ENCODE measurements at places on chromosomes 7 and 10.

DNA sequence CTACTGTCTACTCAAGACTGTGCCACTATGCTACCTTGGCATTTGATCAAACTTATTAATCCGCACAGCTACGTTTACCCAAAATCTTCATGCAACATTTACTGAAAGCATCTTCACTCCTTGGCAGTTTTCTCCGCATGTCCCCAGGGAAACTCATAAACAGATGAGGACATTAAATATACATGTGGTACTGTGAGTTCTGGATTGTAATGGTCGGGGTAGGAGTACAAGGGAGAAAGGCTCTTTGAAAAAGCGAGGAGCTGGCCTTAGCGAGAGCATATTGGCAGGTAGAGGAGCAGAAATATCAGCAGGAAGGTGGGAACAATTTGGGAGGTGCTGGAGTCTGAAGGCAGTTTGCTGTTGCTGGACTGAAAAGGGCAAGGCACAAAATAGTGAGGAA is 107.1 kb upstream of the NOBOX start:
- DNase-seq, result no peak

DNA sequence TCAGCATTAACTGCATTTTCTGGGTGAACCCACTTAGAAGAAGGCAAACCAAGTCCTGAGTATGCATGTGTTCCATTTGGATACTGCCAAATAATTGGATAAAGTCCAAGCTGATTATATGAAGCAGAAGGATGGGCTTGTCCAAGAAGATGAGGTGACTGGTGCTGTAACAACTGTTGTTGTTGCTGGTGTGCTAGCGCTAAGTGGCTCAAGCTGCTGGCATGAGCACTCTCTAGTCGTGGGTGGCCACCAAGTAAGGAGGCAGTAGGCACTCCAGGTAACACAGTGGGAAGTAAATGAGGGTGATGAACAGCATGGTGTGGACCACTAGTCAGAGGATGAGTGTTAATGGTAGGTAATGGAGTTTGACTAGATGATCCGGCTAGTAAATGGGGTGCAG is 80.4 kb downstream of the NRBF2 start:
- DNase-seq, result no peak

- DNase-seq, result no peak
These were observed 964 bp downstream of the FRMD4A start for GRCh38 chr10:14329746-14330173.

- DNase-seq, result no peak
These were observed 301.3 kb downstream of the PHTF2 start for GRCh38 chr7:78099715-78100394.

DNA sequence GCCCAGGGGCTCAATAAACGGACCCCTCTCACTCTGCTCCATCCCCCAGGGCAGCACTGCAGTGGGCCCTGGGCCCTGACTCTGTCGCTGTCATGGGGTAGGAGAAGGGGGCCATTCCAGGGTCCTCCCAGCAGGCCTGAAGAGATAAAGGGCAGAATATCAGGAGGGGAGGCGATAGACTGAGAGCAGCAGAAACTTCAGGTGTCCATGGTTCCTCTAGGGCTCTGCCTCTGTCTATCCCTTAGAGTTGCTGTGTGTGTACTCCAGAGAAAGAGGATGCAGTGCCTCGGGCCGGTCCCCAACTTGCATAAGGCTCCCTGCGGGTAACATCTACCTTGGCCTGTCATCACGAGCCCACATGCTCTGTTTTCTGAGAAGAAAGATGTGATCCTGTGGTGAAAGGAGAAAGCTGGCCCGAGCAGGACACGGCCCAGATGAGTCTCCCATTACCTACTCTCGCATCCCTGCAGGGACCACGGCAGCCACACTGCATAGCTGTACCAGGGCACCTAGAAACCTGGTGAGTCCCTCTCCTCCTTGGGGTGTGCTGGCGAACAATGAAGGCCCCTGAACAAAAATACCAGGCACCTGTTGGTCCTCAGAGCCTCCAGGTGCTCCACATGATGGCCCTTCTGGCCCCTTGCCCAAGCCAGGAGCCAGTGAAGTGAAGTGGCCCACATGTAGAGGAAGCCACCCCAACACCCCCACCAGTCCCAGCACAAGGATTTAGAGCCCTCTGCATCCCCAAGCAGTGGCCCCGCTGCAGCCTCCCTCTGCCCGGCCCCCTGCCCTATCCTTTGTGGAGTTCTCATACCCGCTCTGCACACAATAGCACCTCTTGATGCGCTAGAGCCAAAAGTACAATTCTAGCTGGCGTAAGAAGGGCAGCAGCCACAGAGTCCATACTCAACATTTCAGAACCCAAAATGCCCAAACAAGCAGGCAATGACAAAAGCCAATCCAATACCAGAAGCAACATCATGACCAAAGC is 106.8 kb downstream of the ARHGAP22 start:
- no peak for DNase-seq

DNA sequence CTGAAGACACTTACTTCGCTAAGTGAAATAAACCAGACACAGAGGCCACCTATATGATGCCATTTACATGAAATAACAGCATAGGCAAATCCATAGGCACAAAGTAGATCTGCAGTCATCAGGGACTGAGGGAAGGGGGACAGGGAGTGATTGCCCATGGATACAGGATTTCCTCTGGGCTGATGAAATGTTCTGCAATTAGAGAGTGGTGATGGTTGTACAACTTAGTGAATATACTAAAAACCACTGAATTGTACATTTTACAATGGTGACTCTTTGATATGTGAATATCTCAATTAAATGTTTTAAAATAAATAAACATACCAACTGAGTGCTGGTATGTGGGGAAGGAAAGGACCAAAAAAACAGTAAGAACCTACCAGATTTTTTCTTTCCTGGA is 20.4 kb downstream of the PPA1 start:
- DNase-seq, result no peak

DNA sequence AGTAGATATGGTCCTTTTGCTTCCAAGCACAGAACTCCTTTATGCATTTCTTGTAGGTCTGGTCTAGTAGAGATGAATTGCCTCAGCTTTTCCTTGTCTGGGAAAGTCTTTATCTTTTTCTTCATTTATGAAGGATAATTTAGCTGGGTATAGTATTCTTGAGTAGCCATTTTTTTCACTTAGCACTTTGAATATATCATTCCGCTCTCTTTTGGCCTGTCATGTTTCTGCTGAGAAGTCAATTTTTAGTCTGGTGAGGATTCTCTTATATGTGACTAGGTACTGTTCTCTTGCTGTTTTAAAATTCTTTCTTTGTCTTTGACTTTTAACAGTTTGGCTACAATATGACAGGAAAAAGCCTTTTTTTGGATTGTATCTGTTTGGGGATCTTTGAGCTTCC is 68.6 kb upstream of the IMMP2L start:
- no peak for DNase-seq

GRCh38 chr7:13072014-13072413 is 384.6 kb downstream of the ARL4A start:
- DNase-seq, result no peak

- no peak for DNase-seq
These were observed 5.0 kb upstream of the TACR2 start for GRCh38 chr10:69421611-69422308.

- DNase-seq, result no peak
These were observed 35.1 kb upstream of the DNAJB6 start for GRCh38 chr7:157301610-157302120.

GRCh38 chr7:158077151-158077840 is 510.3 kb downstream of the PTPRN2 start:
- DNase-seq, result no peak

- DNase-seq, result no peak
These were observed 6.6 kb downstream of the FASTK start for GRCh38 chr7:151073990-151074389.

DNA sequence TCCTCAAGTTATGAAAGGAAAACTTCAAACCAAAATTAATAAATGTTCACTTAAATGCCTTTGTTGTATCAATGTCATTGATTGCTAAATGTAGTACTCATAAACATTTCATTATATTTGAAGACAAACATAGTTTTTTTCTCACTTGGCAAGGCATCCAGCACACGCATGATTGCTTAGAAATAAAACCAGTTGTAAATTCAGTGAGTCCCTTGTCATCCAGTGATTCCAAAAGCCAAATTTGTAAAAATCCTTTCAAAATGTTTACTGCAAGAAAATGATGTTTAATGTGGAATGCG is 6.1 kb upstream of the NEURL1 start:
- DNase-seq, result no peak

GRCh38 chr7:101575721-101576120 is 53.4 kb downstream of the MYL10 start:
- DNase-seq, result no peak

GRCh38 chr10:129440722-129441316 is 26.2 kb upstream of the MGMT start:
- DNase-seq, result no peak

DNA sequence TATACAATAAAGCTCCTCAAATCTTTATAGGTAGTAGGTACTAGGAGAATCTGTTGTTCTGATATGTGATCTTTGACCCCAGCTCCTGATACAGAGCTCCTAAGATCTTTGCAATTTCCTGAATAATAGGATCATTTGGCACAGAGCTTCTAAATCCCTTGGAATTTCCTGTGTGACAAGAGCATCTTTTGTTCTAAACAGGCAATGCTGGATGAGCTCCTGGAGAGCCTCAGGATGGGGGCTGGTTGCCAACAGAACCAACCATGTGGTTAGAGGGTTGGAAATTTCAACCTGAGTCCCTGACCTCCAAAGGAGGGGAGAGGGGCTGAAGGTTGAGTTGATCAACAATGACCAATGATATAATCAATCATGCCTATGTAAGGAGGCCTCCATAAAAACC is 629.0 kb downstream of the CCSER2 start:
- no peak for DNase-seq

GRCh38 chr7:96013836-96014235 is 241.5 kb downstream of the DYNC1I1 start:
- no peak for DNase-seq

DNA sequence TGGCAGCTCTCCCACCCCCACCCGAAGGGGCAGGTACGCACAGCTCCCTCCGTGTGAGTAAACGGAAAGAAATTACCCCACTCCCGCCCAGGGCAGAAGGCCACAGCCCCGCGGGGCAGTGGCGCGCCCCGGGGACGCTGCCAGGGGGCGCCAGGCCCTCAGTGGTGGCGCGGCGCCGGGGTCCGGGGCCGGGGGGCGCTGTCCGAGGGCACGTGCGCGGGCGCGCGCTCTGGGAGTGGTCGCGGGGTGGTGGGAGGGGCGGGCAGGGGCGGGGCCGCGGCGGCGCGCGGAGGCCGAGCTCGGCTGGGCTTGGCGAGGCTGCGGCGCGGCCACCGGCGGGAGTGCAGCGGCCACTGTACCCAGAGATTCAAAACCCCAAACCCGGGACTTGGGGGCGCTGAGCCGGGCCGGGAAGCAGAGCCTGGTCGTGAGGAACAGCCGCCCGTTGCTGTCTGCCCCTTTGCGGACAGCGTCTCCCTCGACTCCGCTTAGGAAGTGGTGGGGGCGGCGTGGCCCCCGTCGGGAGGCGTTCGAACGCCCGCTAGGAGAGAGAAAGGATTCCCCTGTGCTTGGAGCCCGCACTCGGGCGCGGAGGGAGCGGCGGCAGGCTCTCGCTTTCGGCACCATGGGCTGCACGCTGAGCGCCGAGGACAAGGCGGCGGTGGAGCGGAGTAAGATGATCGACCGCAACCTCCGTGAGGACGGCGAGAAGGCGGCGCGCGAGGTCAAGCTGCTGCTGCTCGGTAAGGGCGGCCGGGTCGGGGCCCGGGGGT is at the start of gene GNAI1:
Gene GNAI1, plus strand, starts transcription at position 296 of the 773 bp plus-strand sequence. Its CDS starts 330 bp downstream, at position 626.
- DNase-seq, result no peak

GRCh38 chr10:63375859-63376258 is 89.9 kb downstream of the JMJD1C start:
- no peak for DNase-seq

GRCh38 chr10:89280508-89280907 is 21.3 kb upstream of the IFIT2 start:
- DNase-seq, result no peak

DNA sequence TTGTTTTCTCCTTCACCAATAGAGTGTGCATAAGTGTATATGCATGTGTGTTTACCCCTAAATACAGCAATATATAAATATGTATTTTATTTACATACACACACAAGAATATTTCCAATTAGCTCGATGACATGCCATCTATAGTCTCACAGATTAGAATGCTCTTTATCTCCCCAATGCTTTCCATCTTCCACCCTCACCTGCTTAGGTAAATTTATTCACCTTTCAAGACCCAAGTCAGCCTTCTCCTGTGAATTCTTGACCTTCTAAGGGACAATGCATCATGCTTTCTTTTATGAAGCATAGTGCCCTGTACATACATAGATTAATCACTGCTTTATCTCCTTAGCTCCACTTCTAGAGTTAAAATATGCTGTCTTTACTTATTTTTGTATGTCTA is 49.7 kb downstream of the SEMA3A start:
- DNase-seq, result no peak

DNA sequence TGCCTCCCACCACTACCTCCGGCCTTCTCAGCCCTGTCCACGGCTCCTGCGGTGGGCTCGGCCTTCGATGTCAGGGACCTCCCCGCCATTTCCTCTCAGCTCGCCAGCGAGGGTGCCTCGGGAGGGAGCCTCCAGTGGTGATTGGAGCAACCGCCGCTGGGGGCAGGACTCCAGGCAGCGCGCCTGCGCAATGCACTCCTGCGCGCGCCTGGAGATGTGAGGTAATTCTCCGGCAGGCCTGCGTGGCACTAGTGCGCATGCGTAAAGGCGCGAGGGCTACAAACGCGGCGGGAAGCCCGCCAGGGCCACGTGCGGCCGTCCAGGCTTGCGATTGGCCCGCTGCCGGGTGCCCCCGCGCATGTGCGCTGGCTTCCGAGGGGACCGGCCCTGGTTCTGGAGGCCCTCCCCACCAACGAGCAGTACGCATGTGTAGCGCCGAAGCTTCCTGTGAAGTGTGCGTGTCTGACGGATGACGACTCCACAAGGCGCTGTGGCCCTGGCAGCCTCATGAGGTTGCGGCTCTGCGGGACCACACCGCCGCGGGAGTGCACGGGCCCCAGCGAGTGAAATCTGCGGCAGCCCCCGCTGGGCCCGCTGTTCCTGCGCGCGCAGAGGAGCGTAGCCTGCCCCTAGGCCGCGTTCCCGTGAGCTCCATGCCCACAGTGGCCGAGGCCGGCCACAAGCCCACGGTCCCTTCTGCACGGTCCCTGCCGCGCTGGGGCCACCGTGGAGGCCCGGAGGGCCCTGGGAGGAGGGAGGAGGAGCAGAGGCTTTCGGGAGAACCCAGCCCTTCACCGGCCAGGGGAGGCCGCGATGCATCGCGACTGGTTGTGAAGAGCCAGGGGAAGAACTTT is at the start of gene SYCE1:
Gene SYCE1, minus strand, starts transcription at position 143 of the 854 bp plus-strand sequence. Its CDS starts 54 bp downstream, at position 89.
- DNase-seq, result no peak

GRCh38 chr7:18405726-18406125 is 89.8 kb upstream of the HDAC9 start:
- DNase-seq, result no peak

GRCh38 chr10:63348245-63348850 is 117.4 kb downstream of the JMJD1C start:
- DNase-seq, result no peak
